Astrocyte (in vitro differentiated cells and primary cell): ENCODE measurements at places on chromosomes 7 and 10. TPM values are rescaled to one million over a fixed set of nuclear protein-coding genes. Genes with fewer than 3 reads are reported as not detected.

GRCh38 chr10:3048119-3049019, 19.0 kb upstream of the PFKP start:
- DNase-seq = peak; percentile 50

The OR6V1 gene
- not detected in 2 replicates for total RNA-seq

GRCh38 chr10:44755481-44755880, 155.7 kb upstream of the TMEM72 start:
- DNase-seq = no peak

The SHTN1 gene
- total RNA-seq = 25.3 and 32.7 TPM in 2 replicates

DNA sequence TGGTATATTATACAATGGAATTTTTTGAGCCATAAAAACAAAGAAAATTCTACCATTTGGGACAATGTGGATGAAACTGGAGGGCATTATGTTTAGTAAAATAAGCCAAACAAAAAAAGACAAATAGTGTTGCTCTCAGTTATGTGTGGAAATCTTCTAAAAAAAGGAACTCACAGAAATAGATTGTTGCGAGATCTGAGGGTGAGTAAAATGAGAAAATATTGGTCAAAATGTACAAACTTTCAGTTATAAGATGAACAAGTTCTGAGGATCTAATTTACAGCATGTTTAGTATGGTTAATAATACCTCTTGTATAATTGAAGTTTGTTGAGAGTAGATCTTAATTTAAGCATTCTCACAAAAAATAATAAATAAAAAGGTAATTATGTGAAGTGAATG, 291.2 kb downstream of the KIF20B start:
- DNase-seq = no peak

GRCh38 chr7:150971242-150972022, 6.7 kb downstream of the KCNH2 start:
- DNase-seq = no peak

DNA sequence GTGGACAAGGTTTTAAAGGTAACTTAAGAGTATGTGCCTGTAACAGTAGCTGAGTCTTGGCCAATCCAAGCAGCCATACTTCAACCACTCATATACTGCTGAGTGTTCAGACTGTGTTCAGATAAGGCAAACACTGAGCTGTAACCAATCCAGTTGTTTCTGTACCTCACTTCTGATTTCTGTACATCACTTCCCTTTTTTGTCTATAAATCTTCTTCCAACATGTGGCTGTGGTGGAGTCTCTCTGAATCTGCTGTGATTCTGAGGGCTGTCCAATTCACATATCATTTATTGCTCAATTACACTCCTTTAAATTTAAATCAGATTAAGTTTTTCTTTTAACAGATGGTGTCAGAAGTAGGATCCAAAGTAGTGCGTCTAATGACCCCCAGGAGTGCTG, 149.5 kb upstream of the PHF14 start:
- DNase-seq = no peak

DNA sequence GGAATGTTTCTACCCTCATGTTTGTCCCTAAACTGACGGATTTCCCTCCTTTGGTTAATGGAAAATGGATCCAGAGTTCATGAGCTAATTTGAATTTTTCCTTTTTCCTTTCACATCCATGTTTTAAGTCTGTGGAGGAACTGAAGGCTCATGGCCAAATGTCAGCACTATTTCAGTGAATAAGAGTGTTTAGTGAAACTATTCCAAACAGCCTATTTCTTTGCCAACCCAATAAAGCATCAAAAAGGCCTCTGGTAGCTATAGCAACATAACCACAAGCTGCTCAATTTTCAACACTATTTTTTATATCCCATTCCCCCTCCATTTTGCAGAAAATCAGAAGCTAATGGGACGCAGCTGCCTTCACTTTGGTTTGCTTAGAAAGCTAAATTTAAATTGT, 1454.1 kb downstream of the GATA3 start:
- no peak for DNase-seq
